ENCODE measurements at places on chromosomes 3 and 15. TPM values are rescaled to one million over a fixed set of nuclear protein-coding genes. Genes with fewer than 3 reads are reported as not detected.

The NRG4 gene
- total RNA-seq = 0.20 TPM

The GPR149 gene
- not detected for total RNA-seq

The CTSH gene
- 6.6 TPM for total RNA-seq

The ZNF621 gene
- 11.8 TPM for total RNA-seq

The USP50 gene
- not detected for total RNA-seq

The LRCH3 gene
- total RNA-seq = 43.9 TPM

The LDHAL6B gene
- not detected for total RNA-seq

The H1-8 gene
- total RNA-seq = not detected

The CIB1 gene
- 130 TPM for total RNA-seq

The PATL2 gene
- 3.9 TPM for total RNA-seq

The SHC4 gene
- total RNA-seq = 2.3 TPM

The GOLGA8R gene
- total RNA-seq = 0.35 TPM

The STAB1 gene
- total RNA-seq = 0.30 TPM

The SLC27A2 gene
- 14.4 TPM for total RNA-seq

The SYNPR gene
- not detected for total RNA-seq

The GP9 gene
- total RNA-seq = not detected

The ROPN1 gene
- total RNA-seq = not detected

- DNase-seq = no peak
Measured at GRCh38 chr3:178112134-178112533, 424.1 kb upstream of the KCNMB2 start.

DNA sequence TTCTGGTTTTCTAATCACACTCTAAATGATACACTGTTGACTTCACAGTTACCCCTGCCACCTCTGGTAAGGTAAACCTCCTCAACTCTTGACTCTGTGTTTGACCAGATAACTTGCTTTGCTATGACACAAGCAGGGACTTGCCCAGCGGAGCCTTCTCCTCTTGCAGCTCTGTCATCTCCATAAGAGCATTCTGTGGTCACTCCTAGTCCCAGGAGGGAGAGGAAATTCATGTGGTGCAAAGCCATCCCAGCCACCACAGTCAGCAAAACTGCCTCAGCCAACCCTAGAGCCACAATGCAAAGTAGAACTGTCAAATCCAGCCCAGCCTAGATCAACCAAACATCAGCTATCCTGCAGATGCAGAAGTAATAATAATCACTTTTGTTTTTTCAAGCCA, 144.7 kb upstream of the GADL1 start:
- no peak for DNase-seq

- no peak for DNase-seq
Measured at GRCh38 chr15:71788646-71789579, 21.4 kb upstream of the NR2E3 start.

DNA sequence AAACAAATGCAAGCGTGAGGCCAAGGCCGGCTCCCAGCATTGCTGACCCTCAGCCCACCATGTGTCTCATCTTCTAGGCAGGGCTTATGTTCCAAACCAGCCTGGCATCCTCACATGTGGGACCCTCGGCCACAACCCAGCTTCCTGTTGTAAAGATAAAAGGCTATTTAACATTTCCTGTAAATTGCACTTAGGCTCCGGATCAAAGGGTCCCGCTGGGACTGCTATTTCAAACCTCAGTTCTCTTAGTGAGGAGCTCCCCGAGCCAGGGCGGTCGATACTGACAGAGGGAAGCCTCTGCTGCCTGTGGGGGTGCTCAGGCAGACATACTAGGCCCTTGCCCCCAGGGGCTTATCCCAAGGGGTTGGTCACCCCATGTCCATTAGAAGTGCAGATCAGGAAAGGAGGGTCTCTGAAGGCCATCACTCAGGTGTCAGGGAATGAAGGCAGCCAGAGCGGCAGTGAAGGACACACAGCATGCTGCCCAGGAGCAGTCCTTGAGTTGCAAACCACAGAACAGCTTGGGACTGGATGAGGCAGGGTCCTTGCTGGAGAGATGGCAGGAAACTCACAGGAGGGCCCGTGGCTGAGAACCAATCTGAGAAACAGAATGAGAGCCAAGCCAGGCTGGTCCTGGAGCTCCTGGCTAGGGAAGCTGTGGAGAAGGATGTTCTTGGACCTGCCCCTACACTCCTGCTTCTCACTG, 239.9 kb downstream of the TLE3 start:
- DNase-seq = no peak

GRCh38 chr15:100841426-100841825, 38.2 kb upstream of the ALDH1A3 start:
- no peak for DNase-seq

- no peak for DNase-seq
Measured at GRCh38 chr3:15797642-15798303, at the start of gene ANKRD28. Gene ANKRD28 (minus strand): TSS chr3:15797979. CDS start chr3:15796521, 1,458 bp downstream.

DNA sequence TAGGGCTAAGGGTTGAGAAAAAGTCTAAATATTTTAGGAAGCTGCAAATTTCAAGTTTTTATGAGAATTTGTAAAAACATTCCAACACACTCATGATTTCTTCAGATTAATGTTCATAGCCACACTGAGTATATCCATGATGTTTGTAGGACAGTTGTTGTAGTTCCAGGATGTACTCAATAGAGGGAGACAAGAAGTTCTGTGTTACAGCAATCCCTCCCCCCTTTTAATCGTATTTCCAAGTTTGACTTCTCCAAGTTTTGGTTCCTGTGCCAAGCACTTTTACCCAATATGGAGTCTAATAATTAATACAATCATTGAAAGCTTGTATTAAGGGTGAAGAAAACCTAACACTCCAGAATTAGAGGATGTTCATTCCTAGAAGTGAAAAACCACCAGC, 143.4 kb downstream of the FEZF2 start:
- DNase-seq = no peak

DNA sequence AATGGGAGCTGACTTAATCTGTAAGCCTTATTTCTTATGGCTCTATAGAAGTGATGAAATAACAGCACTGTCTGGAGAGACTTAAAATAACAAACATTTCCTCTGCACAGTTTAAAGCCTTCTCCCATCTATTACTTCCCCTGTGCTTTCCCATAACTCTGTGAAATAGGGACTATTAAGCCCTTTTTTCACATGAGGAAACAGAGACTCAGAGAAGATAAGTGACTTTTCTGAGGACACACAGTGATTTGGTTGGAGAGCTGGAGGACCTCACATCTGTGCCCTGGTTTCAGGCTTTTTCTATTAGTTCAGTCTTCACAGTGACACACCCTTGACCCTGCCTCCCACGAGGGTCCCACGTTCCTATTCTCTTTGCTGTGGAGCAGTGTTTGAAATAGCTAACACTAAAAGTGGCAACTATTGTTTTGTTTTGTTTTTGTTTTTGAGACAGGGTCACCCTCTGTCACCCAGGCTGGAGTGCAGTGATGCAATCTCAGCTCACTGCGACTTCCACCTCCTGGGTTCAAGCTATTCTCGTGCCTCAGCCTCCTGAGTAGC, 82.9 kb downstream of the ST6GAL1 start:
- no peak for DNase-seq

GRCh38 chr3:48270306-48270705, 29.4 kb downstream of the ZNF589 start:
- no peak for DNase-seq

- DNase-seq = no peak
Measured at GRCh38 chr3:12147049-12147780, 11.5 kb downstream of the TIMP4 start.

DNA sequence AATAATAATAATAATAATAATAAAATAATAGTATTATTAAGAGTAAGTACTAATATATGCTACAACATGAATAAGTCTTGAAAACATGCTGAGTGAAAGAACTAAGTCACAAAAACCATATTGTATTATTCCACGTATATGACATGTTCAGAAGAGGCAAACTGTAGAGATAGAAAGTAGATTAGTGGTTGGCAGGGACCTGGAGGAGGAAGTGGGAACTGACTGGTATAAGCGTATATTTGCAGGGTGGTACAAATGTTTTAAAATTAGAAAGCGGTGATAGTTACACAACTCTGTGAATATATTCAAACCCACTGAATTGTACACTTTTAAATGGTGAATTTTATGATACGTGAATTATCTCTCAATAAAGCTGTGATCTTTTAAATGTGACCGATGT, 32.8 kb downstream of the LRRK1 start:
- DNase-seq = no peak

GRCh38 chr15:41836073-41836472, 2.6 kb upstream of the PLA2G4B start:
- no peak for DNase-seq

DNA sequence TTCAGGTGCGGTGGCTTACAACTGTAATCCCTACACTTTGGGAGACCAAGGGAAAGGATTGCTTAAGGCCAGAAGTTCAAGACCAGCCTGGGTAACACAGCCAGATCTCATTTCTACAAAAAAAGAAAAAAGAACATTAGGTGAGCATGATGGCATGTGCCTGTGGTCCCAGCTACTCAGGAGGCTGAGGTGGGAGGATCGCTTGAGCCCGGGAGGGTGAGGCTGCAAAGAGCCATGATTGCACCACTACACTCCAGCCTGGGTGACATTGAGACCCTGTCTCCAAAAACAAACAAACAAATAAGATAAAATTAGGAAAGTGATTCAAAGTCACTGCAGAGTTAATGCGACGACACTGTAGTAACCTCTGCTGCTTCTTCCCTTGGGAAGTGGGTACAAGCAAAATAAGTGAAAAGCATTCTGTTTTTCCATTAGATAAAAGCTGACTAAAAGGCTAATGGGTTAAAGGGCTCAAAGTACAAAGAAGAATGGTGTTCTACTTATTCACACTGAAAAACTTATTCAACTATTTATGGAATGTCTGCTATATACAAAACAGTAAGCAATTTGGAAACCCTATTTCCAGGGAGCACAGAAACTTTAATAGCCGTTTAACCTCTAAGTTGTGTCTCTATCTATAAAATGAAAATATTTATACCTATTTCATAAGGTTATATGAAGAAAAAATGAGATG, 8.0 kb upstream of the RPS27L start:
- no peak for DNase-seq

GRCh38 chr3:126345231-126345630, 12.0 kb downstream of the KLF15 start:
- no peak for DNase-seq

- no peak for DNase-seq
Measured at GRCh38 chr3:174776636-174777035, 82.5 kb upstream of the NAALADL2 start.

GRCh38 chr3:44070841-44071546, 170.7 kb upstream of the TOPAZ1 start:
- no peak for DNase-seq

- no peak for DNase-seq
Measured at GRCh38 chr15:67953299-67953698, 100.8 kb upstream of the PIAS1 start.

DNA sequence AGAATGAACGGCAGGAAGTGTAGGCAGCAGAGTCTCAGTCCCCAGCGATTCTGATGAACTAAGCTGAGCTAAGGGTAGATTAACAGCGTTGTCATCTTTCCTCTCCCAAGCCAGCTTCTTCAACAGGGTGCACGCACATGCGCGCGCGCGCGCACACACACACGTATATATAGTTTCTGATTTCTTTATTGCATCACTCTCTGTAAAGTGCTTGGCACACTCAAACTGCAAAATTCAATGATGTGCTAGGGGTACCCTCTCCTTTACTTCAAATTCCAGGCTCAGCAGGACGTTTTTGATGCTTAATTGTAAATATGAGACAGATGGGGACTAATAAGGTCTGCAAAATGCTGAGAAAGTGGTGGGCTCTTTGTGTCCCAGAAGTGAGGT, 26.1 kb upstream of the VPS8 start:
- DNase-seq = no peak
